ENCODE measurements at places on chromosomes 4 and X.

- DNase-seq: no peak
Observed at GRCh38 chrX:123408821-123409737, 225.0 kb downstream of the GRIA3 start.

GRCh38 chr4:5750052-5750945 lies 39.3 kb downstream of the EVC start:
- no peak for DNase-seq

DNA sequence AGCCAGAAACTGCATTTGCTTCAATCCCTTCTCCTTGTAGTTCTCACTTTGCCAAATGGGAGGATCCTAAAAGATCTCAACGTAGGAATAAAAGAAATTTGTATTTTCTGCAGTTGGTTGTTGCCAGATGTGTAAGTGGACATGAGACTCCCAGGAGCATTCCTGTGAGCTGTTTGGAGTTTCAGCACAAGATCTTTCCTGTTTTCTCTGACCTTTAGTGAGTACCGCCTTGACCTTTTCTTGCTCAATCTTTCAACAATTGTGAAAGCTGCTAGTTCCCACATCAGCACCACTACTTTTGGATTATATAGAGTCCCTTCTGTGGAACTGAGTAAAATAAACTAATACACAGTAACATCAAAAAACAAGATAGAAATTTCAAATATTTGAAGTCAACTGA lies 683.8 kb upstream of the PABPC4L start:
- no peak for DNase-seq

GRCh38 chr4:61489927-61490326 lies 289.8 kb downstream of the ADGRL3 start:
- DNase-seq: no peak

DNA sequence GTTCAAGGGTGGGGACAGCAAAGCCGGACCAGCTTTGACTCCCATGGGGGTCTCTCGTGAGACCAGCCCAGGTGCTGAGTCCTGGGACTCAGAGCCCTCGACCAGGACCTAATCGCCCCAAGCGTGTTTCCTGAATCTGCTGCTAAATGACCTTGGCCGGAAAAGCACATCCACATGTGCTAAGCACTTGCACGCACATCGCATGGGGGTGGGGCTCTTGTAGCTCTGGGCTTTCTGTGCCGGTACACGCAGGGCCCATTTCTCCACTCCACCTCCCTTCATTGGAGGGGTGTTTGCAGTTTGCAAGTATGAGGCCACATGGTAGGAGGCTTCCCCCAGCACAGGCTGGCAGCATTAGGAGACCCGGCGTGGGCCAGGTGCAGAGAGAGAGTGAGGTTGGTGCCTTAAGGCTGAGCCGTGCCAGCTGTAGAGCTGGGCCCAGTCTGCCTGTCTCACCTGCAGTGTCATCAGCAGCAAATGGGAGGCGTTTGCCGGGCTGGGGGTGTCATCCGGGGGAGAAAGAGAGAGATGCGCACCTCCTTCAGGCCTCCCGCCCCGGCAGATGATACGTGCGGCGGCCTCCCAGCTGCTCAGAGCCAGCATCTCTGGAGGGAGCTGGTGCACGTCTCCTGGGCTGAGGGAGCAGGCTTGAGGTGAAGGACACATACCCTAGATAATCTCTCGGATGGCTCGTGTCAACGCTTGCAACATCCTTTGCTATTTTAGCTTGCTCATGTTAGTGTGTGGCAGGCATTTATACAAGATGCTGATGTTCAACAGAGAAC lies 45.2 kb upstream of the CLCN4 start:
- DNase-seq: peak; percentile 4

DNA sequence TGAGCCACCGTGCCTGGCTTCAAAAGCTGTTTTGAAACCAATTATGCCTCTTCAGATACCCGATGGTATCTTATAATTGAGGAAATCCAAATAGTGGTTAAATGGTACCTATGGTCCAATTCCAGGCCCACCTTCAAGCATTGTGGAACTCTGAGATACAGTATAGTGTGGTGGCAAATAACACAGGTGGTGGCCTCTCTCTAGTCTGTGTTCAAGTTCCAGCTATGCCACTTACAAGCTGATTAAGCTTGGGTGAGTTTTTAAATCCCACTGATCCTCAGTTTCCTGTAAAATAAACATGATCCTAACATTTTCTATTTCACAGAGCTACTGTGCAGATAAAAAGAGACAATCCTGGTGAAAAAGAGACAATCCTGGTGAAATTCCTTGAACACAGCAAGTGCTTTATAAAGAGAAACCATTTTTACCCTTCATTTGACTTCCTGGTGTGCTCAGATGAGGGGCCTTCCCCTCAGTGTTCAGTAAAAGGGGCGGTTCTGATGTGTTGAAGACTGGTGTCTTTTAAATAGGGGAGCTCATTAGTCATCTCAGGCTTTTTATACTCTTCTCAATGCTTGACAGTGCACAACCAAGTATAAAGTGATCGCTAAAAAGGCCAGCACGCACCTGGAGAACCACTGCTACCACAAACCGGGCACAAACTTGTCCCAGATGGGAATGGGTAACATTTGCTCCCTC lies 30.8 kb upstream of the CD40LG start:
- no peak for DNase-seq

DNA sequence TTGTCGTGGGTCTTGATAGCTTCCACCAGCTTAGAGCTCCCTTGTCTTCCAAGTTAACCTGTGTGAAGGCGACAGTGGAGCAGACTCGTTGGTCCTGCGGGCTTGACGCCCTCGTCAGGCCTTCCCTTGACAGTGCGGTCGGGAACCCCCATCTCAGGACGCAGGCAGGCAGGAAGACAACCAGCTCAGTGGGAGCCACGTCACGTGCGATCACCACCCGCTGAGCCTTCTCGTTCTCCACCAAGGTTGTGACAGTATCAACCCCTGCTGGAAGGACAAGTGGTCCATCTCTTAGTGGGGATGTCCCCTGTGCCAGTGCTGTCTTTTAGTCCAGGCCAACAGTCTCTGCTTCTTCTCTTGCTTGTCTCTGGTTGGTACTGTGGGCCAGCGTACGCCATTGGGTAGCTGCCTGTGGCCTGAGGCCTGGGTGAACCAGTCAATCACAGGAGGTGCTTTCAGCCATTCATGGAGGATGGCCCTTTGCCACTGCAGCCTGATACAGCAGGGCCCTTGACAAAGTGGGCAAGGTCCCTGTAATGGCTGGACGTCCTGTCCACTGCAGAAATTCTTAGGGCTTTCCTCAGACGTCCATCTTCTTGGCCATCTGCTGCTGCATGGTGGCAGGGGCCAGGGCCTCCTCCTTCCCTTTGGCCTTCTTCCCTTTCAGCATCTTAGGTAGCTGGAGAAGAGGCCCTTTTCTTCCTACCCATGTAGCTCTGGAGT lies 31.4 kb downstream of the RGS12 start:
- DNase-seq: no peak

GRCh38 chrX:132737743-132738142 lies 220.7 kb downstream of the HS6ST2 start:
- DNase-seq: no peak

GRCh38 chr4:74934016-74934831 lies 1.3 kb downstream of the PARM1 start:
- DNase-seq: no peak

- no peak for DNase-seq
Observed at GRCh38 chr4:171880136-171880535, 66.9 kb downstream of the GALNTL6 start.

DNA sequence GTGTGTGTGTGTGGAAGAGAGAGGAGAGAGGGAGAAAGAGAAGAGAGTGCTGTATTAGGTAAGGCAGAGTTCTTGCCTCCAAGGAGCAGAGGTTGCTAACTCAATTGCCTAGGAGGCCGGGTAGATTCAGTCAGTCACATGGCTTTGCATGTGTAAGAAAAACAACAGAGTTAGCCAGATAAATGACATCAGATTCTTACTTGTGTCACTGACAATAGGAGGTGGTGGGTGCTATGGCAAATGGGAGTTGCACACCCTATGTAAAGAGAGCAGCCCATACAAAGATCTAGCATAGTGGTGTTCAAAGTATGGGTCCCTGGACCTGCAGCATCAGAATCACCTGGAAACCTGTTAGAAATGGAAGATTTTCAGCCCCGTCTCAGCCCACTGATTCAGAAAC lies 14.4 kb upstream of the PGRMC2 start:
- DNase-seq: no peak

DNA sequence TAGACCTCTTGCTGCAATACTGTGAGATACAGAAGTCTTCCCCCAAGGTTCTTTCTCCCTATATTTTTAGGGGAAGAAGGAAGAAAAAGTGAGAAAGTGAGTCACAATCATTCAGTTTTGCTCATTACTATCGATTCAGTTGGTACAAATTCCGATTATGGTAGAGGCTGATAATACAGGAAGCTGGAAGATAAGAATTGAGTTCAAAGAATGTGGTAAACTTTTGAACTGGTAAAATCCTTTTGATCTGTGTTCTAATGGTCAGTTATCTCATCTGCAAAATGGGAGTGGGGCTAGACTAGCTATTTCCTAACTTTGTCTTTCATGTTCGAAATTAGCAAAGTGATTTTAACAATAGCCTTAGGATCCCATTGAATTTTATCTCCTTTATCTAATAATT lies 101.4 kb upstream of the FAT1 start:
- DNase-seq: no peak

- DNase-seq: no peak
Observed at GRCh38 chr4:15295421-15296162, 132.2 kb upstream of the C1QTNF7 start.

DNA sequence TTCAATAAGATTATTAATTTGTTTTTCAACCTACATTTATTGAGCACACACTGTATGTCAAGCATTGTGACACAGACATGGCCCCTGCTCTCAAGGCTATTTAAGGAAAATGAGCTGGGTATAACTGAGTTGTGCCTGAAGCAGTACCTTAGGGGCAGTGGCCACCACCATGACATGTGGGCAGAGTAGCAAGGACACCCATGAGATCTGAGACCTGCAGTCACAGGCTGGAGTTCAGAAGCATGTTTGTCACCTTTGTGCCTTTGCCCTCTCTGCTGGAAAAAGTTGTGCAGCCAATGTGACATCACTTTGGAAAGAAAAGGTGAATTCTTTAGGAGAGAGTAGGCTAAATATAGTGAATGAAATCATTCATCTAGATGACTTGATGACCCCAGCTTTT lies 501.3 kb downstream of the BCOR start:
- no peak for DNase-seq

GRCh38 chr4:140870427-140870826 lies 114.2 kb upstream of the TBC1D9 start:
- no peak for DNase-seq

DNA sequence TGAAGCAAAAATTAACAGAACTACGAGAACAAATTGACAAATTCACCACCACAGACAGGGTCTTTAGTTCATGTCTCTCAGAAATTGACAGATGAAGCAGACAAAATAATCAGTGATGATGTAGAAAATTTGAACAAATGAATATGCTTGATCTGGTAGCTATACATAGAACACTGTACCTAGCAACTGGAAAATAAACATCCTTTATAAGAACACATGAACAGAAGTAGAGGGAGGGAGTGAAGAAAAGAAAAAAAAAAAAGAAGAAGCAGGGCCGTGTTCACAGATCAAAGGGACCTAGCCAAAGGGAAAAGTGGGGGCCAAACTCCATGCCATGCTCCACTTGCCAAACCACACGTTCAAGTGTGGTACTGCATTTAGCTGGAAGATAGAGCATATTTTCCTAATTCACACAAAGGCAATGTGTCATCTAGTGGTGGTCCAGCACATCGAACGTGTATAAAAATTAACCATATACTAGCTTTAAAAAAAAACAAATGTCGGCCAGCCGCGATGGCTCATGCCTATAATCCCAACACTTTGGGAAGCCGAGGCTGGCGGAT lies 5.6 kb upstream of the THOC2 start:
- DNase-seq: no peak

- no peak for DNase-seq
Observed at GRCh38 chr4:184413261-184414046, 60.9 kb downstream of the IRF2 start.

DNA sequence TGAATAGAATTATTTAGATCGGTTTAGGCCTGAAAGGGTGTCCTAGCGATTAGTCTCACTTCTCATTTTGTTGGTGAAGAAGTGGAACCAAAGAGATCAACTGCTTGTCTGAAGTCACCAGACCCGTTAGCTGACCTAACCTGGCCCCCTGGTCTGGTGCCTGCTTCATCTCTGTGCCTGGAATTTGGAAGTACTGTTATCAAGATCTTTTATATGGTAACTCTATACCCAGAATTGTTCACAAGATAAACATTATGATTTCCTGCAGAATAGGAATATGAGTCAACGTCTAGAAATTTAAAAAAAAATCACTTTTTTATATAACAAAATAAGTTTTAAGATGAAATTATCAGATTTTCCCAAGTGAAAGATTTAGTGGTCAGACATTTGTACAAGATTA lies 37.2 kb downstream of the LRP2BP start:
- DNase-seq: no peak

GRCh38 chrX:107429090-107429489 lies 20.4 kb upstream of the FRMPD3 start:
- no peak for DNase-seq

DNA sequence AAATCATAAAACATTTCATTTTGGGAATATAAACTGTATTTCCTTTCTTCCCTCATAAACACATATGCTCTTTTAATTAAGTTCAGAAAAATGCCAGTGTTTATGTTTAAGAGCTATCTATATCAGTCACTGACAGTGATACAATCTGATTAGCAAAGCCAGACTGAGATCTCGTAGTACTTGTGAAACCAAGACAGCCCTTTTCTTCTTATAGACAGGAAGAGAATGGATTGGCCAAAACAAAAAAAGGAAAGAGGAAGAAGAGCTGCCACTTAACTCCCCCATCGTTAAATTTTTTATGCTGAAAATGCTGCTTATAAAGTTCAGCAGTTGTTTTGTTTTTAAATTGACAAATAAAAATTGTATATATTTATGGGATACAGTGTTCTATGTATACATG lies 87.4 kb downstream of the PLAC1 start:
- DNase-seq: no peak

DNA sequence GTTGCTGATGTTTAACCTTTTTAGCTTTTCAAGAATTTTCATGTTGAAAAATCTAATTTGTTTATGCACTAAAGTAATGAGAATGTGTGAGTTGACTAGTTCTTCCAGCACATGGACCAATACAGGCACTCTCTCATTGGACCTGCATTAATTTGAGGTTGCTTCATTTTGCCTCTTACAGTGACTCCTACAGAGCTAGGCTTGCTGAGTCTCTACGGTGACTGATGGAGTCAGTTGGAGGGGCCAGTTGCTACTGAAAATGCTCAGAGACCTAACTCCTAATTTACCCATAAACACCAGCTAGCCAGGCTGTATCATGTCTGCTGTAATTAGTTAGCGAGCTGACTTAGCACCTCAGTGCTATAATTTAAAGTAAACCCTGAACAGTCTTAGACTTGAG lies 10.9 kb downstream of the MTHFD2L start:
- no peak for DNase-seq

DNA sequence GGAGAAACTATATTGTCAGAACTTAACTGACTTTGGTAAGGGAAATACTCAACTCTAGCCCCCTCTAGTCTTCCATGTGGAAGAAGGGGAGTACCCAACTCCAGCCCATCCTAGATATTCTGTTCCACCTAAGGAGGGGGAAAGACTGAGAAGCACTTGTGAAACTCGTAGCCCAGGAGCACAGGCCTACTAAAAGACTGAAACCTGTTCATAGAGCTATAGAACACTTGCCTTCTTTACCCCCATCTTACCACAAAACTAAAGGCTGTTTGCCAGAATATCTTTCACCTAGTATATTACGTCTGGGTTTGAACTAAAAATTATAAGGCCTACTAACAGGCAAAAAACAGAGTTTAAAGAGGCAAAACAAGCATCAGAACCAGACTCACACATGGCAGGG lies 15.5 kb downstream of the CLDN22 start:
- no peak for DNase-seq

All from stimulated activated CD8-positive, alpha-beta memory T cell treated with anti-CD3 and anti-CD28 coated beads, Interleukin-4, amount 100 ng/mL, for 4 hours (primary cell).